ENCODE measurements at places on chromosomes 4 and X.
A peak's percentile ranks its signal among the peaks of the same experiment; 100 is the strongest.

- no peak for DNase-seq
Observed at GRCh38 chr4:629636-629914, 4.2 kb downstream of the PDE6B start.

- DNase-seq, result no peak
Observed at GRCh38 chr4:176001151-176002006, 64.3 kb upstream of the WDR17 start.

DNA sequence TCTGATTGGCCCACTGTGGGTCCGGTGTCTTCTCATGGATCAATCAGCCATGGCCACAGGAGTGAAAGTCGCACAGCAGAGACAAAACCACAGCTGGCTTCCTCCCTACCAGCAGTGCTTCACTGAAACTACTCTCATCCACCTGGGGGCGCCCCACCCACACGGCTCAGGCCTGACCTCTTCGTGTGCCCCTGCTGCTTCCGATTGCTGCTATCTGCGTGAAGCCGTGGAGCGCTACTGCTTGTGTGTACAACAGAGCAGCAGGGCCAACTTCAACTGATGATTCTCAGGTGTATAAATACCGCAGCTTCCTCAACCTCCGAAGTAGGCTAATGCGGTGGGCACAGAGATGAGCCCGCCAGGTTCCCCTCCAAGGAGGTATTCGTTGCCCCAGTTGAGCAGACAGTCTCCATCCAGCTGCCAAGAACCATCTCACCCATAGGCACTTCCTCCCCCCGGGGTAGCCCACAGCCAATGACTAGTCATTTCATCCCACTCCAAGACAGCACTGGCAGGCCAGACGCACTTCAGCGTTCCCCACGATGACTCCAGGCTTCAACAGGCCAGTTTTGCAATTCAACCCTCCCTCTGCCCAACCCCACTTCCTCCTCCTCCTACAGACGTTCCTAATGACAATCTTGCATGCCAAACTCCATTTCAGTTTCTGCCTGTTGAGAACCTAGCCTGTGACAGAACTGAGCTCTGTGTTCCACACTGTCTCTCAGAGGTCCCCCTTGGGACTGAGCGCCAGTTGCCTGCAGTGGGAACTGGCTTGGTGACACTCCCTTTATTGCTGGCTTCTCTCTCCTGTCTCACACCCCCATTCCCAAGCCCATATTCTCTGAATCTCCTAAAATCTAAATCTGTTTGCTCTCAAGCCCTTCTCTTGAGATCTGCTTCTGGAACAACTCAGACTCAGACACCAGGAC is 41.3 kb upstream of the ATP6AP2 start:
- peak; percentile 74 for DNase-seq

- no peak for DNase-seq
Observed at GRCh38 chrX:131216828-131217227, 72.3 kb downstream of the IGSF1 start.
